Stimulated activated CD4-positive, alpha-beta T cell treated with anti-CD3 and anti-CD28 coated beads, Interleukin-15, amount 100 ng/mL, for 1 hour (primary cell): ENCODE measurements at places on chromosomes 16 and 17.
A peak's percentile ranks its signal among the peaks of the same experiment; 100 is the strongest.

GRCh38 chr16:73006026-73006425, 41.9 kb downstream of the ZFHX3 start:
- DNase-seq, result no peak

- no peak for DNase-seq
These were observed 24.1 kb downstream of the MYO1D start for GRCh38 chr17:32852811-32853210.

- no peak for DNase-seq
These were observed 37.6 kb downstream of the SALL1 start for GRCh38 chr16:51113236-51114125.

DNA sequence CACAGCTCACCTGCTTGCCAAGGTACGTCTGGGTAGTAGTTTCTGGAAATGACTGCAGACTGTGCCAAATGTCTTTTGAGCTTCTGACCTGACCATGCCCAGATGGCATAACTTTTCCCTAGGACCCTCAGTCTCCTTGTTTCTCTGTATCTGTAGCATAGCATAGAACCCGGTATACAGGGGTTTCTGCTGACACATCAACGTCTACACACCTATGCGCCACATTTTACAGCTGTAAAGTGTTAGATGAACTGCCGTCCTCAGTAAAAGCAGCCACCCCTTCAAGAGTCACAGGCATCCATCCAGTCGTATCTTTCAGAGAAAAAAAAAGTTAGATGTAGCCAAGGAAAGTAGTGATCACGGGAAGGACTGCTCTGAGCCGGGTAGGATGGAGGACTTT, 17.4 kb downstream of the KCTD2 start:
- DNase-seq, result no peak

DNA sequence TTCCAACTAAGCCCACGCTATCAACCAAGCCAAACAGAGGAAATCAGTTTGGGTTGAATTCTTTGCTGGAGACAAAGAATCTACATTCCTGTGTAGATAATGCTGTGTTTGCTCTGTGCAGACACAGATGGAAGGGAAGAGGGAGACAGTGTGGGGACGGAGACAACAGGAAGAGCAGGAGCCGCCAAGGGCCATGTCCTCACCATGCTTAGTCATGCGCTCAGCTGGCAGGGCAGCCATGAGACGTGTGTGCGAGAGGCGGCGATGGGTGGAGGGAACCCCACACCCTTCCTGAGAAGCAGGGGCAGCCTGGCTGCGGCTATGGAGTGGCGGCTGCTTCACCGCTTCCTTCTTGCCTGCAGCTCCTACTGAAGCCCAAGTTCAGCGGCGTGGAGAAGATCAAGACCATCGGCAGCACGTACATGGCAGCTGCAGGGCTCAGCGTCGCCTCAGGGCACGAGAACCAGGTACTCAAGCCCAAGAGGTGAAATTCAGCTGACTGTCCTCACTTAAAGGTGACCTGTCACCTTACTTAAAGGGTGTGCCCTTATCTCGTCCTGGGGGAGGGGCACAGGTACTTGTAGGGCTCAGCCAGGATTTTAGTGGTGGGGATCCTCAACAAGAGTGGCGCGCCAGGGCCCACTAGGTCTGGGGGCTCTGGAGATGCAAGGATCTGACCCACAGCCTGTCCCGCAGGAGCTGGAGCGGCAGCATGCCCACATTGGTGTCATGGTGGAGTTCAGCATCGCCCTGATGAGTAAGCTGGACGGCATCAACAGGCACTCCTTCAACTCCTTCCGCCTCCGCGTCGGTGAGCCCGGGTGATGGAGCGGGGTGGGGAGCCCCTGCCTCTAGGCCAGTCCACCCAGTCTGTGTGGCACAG, 47.5 kb downstream of the ADCY7 start:
- DNase-seq, result peak; percentile 13

- no peak for DNase-seq
These were observed 20.5 kb upstream of the ZNF652 start for GRCh38 chr17:49382556-49382955.

DNA sequence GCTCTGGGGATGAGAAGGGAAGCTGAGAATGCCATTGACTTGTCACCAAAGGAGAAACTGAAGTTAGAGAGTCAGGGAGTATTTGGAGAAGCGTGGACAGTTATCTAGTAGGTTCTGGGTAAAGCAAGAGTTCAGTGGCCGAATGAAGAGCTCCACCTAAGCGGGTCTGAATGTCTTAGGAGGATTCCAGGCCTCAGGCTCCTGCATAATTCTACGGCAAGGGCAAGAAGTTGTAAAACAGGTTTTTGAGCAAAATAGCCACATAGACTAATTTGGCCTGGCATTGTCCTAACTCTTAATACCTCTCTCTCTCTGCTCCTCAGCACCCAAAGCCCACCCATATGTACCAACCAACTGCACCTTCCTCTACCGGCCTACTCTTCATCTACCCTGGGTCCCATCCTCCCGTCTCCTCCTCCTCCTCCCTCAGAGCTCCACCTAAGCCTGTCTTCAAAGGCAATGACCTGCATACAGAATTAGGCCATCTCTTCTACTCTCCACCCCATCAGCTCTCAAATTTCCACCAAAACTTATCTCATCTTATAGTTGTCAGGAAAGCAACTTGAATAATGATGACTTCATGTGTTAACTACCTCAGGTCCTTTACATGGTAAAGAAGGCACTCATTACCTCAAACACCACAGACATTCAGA, 42.0 kb upstream of the KCNJ2 start:
- no peak for DNase-seq

GRCh38 chr16:6146874-6147425, 1049.4 kb upstream of the EEF2KMT start:
- DNase-seq, result no peak

GRCh38 chr17:77153472-77153871, 12.7 kb downstream of the SEC14L1 start:
- DNase-seq, result no peak

DNA sequence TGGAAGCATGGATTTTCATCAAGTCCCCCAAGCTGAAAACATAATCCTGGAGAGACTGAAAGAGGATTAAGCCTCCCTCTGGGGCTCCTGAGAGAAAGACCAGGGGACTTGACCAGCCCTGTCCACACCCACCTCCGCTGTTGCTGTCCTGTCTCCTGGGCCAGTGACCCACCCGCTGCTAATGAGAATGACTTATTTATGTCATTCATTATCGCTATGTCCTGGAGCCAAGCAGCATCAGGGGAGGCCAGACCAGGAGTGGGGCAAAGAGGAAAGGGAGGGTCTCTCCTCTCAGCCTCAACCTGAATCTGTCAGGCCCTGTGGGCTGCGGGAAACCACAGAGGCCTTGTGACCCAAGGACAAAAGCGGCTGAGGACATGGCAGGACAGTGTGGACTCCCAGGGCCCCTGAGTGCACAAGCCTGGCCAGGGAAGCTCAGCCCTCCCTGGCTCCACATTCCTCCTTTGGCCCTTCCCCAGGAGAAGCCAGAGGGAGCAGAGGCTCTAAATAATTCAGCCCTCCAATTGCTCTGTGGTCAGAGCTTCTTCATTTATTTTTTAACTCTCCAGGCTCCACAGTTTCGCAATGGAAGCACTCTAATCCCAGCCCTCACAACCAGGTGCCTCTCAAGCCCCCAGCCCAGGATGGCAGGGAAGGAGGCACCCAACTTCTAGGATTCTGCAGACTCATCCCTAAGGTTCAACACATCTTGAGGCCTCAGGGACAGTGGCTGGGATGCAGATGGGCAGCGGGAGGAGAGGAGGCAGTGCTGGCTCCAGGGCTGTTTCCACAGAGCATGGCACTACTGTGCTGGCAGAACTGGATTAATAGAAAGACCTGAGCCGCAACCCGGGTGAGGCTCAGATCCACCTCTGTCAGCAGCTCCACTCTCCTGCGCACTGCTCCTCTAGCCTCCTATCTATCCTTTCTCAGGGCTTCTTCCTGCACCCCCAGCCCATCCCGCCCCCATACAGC, 19.1 kb downstream of the CUEDC1 start:
- no peak for DNase-seq

GRCh38 chr16:77863250-77863649, 74.9 kb downstream of the VAT1L start:
- DNase-seq, result no peak

- no peak for DNase-seq
These were observed 3.8 kb downstream of the UBE2O start for GRCh38 chr17:76449126-76449525.

GRCh38 chr17:49079840-49080663, 52.5 kb upstream of the B4GALNT2 start:
- no peak for DNase-seq

DNA sequence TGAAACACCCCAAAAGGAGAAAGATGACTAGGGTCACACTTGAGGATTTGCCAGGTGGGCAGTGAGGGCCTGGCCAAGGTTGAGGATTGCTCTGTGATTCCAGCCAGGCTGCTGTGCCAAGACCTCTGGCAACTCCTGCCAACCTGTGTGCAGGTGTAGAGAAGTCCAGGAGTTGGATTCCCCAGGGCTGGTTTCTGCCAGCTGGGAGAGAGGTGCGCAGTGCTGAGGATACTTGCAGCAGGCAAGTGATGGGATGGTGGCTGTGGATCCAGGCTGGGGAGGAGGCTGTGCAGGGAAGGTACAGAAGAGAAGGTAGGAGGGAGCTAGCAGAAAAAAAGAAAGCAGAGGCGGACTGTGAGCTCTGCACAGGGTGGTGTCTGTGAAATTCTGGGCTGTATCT, 6.6 kb downstream of the RIPOR1 start:
- no peak for DNase-seq

GRCh38 chr17:51793686-51794085, 364.8 kb downstream of the CA10 start:
- no peak for DNase-seq

GRCh38 chr16:69924777-69925191, 26.4 kb upstream of the CLEC18A start:
- DNase-seq, result no peak

- no peak for DNase-seq
These were observed 78.9 kb downstream of the TMC6 start for GRCh38 chr17:78049609-78050008.

DNA sequence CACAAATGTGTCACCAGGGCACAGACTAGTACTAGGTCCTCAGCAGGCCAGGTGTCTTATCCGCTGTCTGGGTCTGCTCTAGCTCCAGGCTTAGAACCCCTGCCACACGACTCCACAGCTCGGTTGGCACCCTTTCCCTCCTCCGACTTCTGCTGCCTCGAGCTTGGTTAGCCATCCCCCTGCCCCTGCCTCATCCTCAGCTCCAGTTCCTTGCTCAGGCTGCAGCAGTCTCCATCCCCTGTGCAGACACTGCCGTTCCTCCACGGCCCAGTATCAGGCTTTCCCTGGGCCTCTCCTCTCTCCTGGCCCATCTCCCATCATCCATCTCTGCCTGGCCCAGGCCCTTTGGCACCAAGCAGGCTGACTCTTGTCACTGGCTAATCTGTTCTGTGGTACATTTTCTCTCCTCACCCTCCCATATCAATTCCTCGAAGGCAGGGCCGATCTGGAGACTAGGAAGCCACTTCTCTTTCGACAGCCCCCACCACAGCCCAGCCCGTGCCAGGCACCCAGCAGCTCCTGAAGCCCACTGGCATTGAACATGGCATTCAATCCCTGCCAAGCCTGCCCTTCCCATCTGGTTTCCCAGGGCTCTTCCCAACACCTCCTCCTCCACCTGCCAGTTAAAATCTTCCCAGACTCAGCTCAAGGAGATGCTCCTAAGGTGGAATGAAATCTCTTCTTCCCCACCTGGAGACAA, 1.4 kb upstream of the GRN start:
- DNase-seq, result no peak
